Stimulated activated CD8-positive, alpha-beta memory T cell treated with anti-CD3 and anti-CD28 coated beads, Interleukin-15, amount 100 ng/mL, for 4 hours (primary cell): ENCODE measurements at places on chromosomes 11 and 22.
A peak's percentile ranks its signal among the peaks of the same experiment; 100 is the strongest.

GRCh38 chr11:21446939-21447590, 745.8 kb upstream of the ANO5 start:
- no peak for DNase-seq

DNA sequence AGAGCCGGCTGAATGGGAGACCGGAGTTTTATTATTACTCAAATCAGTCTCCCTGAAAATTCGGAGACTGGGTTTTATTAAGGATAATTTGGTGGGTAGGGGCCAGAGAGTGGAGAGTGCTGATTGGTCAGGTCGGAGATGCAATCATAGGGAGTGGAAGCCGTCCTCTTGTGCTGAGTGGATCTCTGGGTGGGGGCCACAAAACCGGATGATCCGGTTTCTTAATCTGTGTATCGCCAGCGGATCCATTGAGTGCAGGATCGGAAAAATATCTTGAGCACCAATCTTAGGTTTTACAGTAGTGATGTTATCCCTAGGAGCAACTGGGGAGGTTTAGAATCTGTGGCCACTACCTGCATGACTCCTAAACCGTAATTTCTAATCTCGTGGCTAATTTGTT, 886 bp upstream of the NIPSNAP1 start:
- DNase-seq = no peak

DNA sequence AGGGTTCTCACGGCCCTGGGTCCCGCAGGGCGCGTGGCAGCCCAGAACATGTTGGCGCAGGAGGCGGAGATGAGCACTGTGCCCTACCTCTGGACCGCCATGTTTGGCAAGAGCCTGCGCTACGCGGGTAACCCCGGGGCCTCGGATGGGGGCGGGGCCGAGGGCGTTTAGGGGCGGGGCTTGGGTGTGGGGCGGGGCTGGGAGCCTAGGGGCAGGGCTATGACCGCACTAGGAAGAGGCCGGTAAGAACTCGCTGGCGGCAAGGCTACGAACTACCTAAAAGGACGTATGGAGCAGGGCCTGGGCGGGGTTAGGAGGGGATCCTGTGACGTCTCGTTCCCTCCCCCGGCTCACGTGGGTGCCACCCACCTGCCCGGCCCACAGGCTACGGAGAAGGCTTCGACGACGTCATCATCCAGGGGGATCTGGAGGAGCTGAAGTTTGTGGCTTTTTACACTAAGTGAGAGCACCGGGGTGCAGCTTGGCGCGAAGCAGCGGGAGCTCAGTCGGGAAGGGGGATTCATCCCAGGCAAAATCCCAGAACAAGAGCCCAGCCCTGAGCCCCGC, 2.8 kb upstream of the LZTR1 start:
- peak; percentile 46 for DNase-seq

- no peak for DNase-seq
These were observed 7.8 kb upstream of the P4HA3 start for GRCh38 chr11:74319139-74319816.

GRCh38 chr11:76670485-76671236, at the start of gene LRRC32:
Gene LRRC32, minus strand, starts transcription at chr11:76670747. Its CDS starts 4,793 bp downstream, at chr11:76665954.
- DNase-seq = no peak

DNA sequence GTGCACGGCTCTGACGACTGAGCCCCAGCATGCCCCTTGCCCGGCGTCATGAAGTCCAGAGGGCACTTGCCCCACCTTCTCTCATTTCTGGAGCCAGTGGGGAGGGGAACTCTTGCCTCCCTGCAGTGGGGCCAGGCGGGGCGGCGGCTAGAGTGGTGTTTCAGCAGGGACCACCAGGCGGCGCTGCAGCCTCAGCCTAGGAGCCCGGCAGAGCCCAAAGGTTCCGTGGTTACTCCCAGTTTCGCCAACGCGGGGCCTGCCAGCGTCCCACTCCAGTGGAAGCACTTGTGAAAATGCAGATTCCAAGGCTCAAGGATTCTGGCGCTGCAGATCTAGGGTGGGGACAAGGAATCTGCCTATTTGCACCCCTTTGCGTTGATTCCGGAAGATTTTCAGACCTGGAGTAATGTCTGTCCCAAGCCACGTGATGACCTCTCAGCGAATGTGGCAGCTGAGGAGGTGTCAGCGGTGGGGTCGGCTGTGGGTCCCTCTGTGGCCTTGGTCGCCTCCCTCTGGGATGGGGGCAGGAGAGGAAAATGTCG, 55.7 kb downstream of the CD82 start:
- DNase-seq = no peak

GRCh38 chr22:31753634-31754501, at the start of gene DEPDC5:
Gene DEPDC5, plus strand, starts transcription at chr22:31754019. Its CDS starts 903 bp downstream, at chr22:31754922.
- peak; percentile 90 for DNase-seq

DNA sequence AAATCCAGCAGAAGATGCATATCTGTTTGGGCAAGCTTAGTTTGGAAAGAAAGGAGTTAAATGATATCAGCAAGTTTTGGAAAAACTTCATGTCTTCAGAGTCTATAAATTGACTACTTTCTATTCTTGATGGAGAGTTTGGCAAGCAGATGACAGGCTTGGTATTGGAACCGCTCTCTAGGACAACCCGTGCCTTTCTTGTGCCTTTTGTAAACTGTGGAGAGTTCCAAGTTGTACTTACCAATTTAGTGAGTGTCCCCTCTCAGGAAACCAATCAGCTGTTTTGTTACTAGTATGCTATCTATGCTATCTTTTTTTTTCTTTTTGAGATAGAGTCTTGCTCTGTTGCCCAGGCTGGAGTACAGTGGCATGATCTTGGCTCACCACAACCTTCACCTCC, 43.7 kb upstream of the CTTN start:
- DNase-seq = no peak

DNA sequence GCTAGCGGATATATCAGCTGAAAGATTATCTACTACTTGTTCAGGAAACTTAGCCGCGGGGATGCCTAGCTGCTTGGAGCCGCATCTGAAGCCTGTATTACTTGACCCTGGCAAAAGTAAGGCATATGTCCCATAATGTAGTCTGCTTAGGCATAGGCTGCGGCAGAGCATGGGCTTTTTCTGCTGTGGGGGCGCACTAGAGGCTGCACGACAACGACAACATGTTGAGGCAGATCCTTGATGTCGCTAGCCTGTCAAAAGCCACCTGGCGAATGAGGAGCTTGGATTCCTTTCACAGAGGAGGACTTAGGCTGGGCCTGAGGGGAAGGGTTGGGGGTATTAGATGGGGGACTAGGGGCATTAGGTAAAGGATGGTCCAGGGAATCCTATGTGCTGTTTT, 1.1 kb upstream of the OR52N2 start:
- no peak for DNase-seq

GRCh38 chr11:15816260-15816871, 540.0 kb downstream of the SOX6 start:
- no peak for DNase-seq

DNA sequence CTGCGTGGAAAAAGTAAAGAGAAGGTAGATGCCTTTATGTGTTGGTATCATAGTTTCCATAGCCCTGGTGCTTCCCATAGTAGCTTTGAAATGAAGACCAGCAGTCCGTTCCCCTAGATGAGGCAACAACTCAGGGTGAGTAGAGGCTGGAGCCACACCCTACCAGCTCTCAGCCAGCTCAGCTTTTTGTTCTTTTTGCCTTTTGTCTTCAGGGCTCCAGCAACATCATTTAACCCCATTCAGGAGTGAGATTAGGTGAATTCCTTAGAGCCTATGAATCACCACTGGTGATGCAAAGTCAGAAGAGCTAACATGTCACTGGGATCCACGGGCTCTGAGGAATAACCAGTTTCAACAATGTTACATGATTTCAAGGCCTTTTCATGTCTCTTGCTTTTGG, 14.0 kb upstream of the SESN3 start:
- no peak for DNase-seq

- no peak for DNase-seq
These were observed 1272.6 kb downstream of the BRD1 start for GRCh38 chr22:48554893-48555572.

DNA sequence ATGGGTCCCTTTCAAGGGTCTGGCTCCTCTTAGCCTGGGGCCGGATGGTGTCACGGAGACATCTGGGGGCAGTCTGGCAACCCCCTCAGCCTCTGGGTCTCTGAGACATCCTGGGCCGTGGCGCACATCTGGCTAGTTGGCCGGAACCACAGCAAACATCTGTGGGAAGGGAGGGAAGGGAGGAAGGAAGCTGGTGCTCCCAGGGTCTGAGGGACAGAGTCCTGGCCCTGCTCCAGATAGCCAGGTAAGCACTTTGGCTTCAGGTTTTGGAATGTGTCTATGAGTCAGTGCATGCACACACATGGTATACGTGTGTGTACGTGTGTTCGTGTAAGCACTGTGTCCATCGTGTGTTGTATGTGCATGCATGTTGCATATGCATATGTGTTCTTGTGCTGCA, 225.1 kb downstream of the MN1 start:
- DNase-seq = no peak

DNA sequence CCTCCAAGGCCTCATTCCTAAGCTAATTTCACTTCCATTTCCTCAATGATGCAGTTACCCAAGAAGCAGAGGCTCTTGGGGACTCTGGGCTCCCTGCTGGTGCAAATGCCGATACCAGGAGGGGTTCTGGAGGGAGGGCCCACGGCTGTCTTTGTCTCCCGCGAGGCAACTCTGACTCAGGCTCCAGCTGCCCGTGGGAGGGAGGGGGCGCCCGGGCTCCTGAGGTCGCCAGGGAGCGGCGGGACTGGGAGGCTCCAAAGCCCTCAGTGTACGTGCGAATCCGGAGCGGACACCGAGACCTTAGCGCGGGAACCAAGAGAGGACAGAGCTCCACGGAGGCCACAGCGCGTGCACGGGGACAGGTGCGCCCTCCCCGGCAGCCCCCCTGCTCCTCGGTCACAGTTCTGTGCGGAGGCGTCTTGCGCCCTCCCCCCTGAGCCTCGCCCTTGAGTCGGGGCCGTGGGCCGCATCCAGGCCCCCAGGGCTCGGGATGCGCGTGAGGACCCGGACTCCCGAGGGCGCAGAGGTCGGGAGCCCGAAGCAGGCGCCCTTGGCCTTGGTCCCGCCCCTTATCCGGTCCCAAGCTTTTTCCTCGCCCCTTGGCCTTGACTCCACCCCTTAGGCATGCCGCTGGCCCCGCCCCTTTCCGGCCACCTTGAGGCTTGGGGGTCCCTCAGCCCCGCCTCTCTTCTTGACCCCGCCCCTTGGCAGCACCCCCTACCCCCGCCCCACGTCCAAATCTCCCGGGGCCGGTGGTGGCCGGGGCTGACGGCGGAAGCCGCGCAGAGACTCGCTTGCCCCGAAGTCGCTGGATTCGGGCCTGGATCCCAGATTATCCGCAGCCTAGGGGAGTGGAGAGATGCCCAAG, 4.7 kb upstream of the SHISA8 start:
- no peak for DNase-seq
